ENCODE measurements at places on chromosomes 13 and 19. TPM values are rescaled to one million over a fixed set of nuclear protein-coding genes. Genes with fewer than 3 reads are reported as not detected.

DNA sequence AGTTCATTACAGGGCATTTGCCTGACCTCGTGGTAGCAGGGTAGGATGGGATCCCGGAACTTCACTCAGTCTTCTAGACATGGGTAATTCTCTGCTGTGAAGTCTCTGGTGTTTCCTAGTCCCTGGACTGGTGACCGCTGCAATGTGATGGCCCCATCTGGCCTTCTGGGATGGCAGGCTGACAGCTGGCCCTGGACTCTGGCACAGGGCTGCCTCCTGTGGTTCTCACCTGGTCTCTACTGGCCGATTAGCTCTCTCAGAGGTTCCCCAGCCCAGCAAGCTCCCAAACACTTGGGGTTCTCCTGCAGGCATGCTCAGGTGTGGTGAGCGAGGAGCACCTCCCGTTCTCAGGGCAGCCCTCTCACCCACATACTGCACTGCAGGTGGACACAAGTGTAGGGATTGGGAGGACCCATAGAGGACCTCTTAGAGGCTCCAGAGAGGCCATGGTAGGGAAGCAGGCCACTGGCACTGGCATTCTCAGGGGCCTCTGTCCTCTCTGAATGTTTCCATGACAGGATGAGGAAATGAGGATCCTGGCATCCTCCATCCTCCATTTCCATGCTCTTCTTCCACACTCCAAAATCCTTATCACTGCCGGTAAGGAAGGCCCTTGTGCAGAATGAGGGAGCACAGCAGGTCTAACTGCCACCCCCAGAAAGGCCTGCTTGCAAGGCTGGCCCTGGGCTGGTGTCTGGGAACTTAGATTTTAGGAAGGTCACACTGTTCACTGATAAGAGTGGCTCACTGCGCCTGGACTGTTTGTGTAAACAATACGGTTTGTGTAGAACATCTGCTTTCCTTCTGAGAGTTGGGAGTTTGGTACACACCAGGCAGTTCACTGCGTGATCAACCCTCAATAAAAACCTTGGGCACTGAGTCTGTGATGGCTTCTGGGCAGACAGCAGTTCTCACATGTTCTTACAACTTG lies 31.5 kb upstream of the FARP1 start:
- no peak for DNase-seq

The ALG5 gene
- 27.6 TPM for total RNA-seq

GRCh38 chr13:34159946-34160345 lies 342.0 kb downstream of the RFC3 start:
- no peak for DNase-seq

DNA sequence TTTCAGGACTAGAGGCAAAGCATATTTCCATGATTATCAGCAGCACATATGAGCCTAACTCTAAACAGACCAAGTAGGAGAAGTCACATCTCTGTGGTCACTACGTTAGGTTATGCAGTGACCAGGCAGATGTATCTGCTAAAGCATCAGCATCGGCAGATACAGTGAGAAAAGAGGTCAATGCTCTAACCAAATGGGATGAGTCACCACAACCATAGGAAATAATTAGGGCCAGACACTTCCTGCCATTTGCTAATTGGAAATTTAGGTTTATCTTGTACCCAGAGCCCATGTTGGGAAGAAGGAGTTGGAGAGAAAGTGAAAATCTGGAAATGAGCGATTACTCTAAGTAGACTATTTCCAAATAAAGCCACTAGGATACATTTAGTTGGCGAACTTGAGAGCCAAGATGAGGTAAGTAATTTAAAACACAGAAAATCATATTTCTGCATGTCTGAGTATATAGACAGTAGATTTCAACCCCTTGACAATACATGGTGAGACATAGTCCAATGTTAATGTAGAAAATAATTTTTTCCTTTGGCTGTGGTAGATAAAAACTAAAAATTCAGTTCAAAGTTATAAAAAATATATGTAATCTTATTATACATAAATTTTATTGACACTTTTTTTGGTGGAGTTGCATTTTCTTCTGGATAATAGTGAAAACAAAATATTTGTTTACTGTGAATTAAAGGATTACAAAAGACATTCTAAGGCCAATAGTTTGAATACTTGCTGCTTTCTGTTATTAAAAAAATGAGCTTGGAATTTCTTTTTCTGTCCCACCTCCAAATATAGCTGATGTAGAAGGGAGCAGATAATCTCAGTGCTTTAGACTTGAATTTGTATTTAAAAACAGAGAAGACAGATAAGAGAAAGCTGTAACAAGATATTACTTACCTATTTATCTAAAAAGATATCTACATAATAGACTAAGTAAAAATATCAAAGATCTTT lies 104.4 kb upstream of the CSNK1A1L start:
- DNase-seq = no peak

All from activated CD4-positive, alpha-beta memory T cell treated with anti-CD3 and anti-CD28 coated beads for 36 hours (primary cell).